ENCODE measurements at places on chromosomes 7 and 10.

DNA sequence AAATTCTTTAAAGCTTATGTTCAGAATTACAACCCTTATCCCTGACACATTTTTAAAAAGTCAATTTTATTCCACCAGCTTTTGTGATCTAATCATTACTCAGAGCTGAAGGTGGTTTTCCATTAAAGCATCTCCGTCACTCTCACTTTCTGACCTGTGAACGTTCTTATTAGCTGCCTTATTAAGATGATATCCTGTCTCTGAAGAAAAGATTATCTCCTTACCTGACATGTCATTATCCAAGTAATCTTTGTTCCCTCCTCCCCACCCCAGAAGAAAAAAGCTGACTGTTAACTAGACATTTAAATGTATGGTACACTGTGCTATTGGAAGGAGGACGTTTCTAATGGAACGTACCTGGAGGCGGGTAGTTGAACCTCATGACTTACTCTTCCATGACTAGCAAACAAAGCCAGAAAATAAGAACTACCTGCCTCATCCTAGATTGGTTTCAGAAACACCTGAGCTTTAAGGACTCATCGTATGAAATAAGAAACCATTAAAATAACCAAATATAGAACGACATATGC lies 708.7 kb downstream of the PARD3 start:
- no peak for DNase-seq

GRCh38 chr10:112835944-112836451 lies 114.0 kb upstream of the TCF7L2 start:
- no peak for DNase-seq

DNA sequence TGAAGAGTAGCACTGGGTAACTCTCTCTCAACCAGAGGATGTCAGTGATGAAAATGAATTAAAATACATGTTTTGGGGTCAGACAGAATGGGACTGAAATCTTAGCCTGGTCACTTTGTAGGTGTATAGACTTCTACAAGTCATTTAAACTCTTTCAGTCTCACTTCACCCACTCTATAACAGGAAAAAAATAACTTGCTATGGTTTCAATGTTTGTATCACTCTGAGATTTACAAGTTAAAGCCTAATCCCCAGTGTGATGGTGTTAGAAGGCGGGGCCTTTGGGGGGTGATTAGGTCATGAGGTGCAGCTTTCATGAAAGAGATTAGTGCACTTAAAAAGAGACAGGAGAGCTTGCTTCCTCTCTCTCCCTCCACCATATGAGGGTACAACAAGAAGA lies 134.8 kb downstream of the INHBA start:
- DNase-seq, result no peak

- DNase-seq, result no peak
Observed at GRCh38 chr10:75926763-75927162, 495.3 kb downstream of the LRMDA start.

- no peak for DNase-seq
Observed at GRCh38 chr7:37363536-37364491, 84.8 kb downstream of the ELMO1 start.

DNA sequence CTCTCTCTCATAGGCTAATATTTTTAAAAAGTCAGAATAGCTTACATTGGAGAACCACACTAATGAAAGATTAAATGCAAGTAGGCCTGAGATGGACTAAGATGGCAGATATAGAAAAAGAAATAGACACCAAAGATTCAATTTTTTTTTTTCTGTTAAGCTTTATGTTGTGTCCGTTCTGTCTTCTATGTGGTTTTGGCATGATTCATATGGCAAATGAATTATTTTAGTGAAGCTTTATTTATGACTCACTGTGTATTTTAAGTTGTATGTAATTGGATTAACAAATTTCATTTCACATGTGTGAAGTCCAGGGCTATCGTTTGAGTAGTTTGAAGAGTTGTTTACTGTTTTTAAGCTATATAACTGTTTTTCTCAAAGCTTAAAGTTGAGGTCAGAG lies 214.8 kb downstream of the CAMK1D start:
- no peak for DNase-seq

DNA sequence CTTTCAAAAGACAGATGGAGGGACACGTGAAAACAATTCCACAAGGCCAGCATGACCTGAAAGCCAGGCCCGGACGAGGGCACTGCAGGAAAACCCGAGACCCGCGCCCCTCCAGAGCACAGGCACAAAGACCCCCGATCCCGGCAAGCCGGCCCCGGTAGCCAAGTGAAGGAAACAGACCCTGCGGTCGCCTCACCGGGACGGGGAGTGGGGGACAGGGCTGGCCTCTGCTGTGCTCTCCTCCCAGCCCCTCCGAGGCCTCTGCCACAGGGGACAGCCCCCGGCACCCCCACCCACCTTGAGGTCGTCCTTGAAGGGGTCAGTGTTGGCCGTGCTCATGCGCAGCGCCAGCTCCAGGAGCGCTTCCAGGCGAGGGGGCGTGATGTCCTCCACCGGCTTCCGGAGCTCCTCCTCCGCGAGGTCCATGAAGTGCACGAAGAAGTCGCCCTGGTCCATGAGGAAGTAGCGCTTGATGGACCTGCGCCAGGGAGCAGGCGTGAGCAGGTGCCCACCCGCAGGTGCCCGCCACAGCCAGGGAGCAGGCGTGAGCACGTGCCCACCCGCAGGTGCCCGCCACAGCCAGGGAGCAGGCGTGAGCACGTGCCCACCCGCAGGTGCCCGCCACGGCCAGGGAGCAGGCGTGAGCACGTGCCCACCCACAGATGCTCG lies 11.3 kb upstream of the ADAM8 start:
- DNase-seq, result no peak

DNA sequence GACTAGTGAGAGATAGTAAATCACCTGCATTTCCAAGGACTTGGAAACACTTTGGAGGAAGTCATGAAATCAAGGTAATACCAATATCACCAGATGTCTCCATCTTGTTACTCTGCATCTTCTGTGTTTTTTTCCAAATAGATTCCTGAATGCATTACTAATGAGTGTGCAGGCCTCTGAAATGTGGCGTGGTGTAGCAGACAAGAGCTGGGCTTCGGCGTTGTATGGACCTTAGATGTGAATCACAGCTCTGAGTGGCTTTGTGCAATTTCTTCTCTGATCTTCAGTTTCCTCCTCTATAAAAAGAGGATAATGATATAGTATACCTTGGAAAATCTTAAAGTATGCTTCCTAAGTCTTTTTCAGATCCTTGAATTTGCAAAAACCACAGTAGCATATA lies 9.6 kb upstream of the MYPN start:
- no peak for DNase-seq

GRCh38 chr10:50528206-50528605 lies 95.5 kb downstream of the SGMS1 start:
- DNase-seq, result no peak

DNA sequence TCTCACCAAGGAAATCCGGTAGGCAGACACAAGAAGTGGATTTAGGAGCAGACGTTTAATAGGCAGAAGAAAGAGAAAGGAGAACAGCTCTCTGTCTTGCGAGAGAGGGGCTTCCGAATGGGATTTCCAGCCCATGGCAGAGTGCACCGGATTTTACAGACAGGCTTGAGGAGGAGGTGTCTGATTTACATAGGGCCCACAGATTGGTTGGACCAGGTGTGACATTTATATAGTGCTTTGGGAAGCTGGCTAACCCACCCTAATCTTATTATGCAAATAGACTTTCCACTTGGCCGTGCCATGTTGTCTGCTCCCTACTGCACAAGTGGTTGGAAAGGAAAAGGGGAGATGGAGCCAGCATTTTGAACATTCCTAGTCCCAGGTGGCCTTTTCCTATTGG lies 57.8 kb downstream of the ANKMY2 start:
- no peak for DNase-seq

DNA sequence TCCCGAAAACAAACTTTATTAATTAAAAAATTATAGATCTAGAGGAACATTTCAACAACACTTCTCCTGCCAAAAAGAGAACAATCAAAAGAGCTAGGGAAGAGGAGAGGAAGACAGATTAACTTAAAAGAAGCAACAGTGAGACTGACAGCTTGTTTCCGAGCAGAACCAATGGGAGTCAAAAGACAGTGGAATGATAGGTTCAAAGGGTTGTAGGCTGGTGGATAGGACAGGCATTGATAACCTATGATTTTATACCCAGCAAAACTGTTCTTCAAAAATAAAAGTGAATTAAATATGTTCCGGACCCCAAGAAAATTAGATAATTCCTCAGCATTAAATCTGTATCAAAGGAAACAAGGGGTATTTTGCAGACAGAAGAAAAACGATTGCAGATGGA lies 207.6 kb downstream of the MAD1L1 start:
- DNase-seq, result no peak

- DNase-seq, result no peak
Observed at GRCh38 chr10:14602807-14603533, 171.7 kb downstream of the FAM107B start.

GRCh38 chr7:38169847-38170246 lies 8.2 kb upstream of the STARD3NL start:
- DNase-seq, result no peak

GRCh38 chr7:11951909-11952308 lies 119.9 kb upstream of the THSD7A start:
- DNase-seq, result no peak

DNA sequence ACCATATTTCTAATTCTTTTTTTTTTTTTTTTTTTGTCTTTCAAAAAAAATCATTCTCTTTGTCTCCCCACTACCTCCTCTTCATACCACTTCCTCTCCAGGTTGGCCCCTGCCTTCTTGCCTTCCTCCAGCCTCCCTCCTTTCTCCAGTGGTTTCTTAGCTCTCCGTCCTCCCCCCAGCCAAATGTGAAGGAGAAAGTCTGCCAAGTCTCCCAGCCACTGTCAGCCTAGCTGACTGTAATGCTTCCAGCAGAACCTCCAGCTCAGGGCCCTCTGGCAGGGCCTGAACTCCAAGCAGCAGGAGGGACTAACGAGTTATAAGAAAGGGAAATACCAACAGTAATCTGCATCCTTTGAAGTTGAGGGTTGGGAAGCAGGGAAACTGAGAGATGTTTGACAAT lies 35.5 kb upstream of the BICC1 start:
- no peak for DNase-seq

- DNase-seq, result no peak
Observed at GRCh38 chr10:5942001-5942400, 35.3 kb downstream of the IL15RA start.

DNA sequence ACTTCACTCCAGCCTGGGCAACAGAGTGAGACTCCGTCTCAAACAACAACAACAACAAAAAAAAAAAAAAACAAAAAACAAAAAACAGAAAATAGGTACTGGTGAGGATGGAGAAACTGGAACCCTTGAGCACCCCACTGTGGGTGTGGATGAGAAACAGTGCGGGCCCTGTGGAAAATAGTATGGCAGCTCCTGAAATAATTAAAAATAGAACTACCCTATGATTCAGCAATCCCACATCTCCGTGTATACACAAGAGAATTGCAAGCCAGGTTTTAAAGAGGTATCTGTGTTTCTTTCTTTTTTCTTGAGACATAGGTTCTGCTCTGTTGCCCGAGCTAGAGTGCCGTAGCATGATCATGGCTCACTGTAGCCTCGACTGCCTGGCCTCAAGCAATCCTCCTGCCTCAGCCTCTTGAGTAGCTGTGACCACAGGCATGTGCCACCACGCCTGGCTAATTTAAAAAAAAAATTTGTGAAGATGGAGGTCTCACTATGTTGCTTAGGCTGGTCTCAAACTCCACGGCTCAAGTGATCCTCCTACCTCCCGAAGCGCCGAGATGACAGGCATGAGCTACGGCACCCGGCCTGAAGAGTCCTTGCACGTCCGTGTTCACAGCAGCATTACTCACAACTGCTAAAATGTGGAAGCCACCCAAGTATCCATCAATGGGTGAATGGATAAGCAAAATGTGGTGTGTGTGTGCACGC lies 39.5 kb downstream of the EBF3 start:
- DNase-seq, result no peak

DNA sequence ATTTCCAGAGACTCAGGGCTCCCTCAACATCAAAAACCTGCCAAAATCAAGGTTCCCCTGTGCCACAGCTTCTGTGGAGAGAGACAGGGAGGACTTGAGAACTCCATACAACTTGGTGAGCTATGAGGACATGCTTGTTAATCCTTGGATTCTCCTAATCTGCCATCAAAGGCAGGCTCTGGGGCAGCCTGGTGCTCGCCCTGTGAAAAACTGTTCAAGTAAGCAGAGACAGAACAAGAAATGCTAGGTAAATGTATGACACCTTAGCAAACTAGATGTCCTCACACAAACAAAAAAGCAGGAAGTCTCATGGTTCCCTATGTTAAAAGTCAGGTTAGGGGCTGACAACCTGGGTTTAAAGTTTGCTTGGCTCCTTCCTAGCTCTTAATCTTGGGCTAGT lies 73.6 kb downstream of the ANK3 start:
- no peak for DNase-seq

- DNase-seq, result no peak
Observed at GRCh38 chr10:14244147-14244546, 86.6 kb downstream of the FRMD4A start.

GRCh38 chr7:94417901-94418300 lies 23.2 kb downstream of the COL1A2 start:
- DNase-seq, result no peak

DNA sequence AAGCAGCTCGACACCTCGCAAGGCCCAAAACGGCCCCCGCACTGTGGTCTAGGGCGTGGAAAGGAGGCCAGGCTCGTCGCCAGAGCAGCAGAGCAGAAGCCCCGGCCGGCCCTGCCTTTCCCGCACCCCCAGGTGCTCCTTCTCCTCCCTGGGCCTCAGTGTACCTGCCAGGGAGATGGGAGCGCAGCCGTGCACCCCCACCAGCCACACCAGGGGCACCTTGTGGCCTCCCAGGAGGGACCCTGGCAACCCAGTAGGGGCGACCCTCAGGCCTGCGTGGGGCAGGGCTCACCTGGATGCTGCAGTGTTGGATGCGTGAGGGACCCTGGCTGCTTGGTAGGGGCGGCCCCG lies 9.5 kb downstream of the PDGFA start:
- DNase-seq, result no peak

GRCh38 chr7:33590916-33591315 lies 314.4 kb upstream of the BMPER start:
- DNase-seq, result no peak

DNA sequence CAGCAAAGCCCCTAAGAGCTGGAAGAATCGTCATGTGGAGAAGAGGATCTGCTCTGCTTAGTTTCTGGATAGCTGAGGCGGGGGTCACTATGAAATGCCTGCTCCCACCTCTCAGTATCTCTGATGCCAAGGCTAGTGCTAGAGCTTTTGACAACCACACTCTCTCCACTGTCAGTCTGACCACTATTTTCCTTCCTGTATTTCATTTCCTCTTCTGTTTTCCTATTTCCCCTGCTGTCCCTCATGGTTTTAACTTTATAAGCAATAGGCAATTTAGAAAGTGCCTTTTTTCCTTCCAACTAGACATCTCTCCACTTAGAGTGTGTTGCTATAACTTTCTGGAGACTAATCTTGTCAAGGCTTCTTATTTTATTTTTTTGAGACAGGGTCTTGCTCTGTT lies 23.6 kb downstream of the C7orf57 start:
- DNase-seq, result no peak

DNA sequence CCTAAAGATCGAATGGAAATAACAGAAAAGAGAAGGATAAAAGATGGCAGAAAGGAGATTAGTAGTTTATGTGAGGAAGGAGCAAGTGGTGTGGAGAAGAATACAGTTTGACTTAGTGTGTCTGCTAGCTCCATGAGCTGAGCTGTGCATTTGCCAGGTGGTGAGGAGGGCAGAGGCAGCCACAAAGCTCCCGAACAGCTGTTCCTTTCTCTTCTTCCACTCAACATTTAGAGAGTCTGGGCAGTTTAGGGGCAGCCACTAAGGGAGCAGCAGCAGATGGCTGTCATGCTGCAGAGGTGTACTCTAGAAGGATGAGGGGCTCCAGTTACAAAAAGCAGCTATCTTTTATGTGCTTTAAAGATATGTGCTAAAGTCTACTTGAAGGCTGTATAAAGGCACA lies 674.4 kb downstream of the GRM8 start:
- DNase-seq, result no peak

- no peak for DNase-seq
Observed at GRCh38 chr7:65925040-65925439, 52.2 kb downstream of the VKORC1L1 start.

GRCh38 chr7:44134943-44135628 lies 6.0 kb downstream of the MYL7 start:
- DNase-seq, result no peak
